Activated CD8-positive, alpha-beta T cell treated with anti-CD3 and anti-CD28 coated beads, Interleukin-2, amount 10 ng/mL, durations not matched to agents 7 days and 5 days (primary cell): ENCODE measurements at places on chromosomes 4 and X. TPM values are rescaled to one million over a fixed set of nuclear protein-coding genes. Genes with fewer than 3 reads are reported as not detected.

The STATH gene
- total RNA-seq: not detected

The ADAMTS3 gene
- not detected for total RNA-seq

The PGAM4 gene
- 0.52 TPM for total RNA-seq

The USP27X gene
- total RNA-seq: 1.5 TPM

The MANBA gene
- 15.1 TPM for total RNA-seq

The CT83 gene
- total RNA-seq: not detected

GRCh38 chrX:150975655-150976390 is 7.3 kb upstream of the HMGB3 start:
- no peak for DNase-seq
- H3K27ac ChIP-seq: no peak overlapping the region
- no peaks in the 10 kb centered on the region for H3K4me1 ChIP-seq

DNA sequence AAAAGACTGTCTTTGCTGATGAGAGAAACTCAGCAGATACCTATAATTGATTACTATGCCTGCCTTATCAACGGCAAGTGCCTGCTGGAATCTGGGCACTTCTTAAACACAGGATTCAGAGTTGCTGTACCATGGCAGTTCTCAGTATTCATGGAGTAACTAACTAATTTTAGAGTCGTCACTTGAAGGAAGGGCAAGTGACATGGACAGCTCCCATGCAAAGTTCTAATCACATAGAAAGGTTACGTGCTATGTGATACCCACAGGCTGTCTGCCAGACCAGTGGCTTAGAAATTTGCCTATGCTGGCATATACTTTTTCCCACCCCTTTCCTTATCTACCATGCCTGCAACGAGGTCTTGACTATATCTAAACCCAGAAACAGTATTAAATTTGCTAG is 931.1 kb upstream of the TENM3 start:
- H3K4me3 ChIP-seq: no peak overlapping the region
- H3K4me1 ChIP-seq: no peaks in the 10 kb centered on the region

GRCh38 chrX:35444671-35445355 is 353.3 kb upstream of the MAGEB16 start:
- H3K4me1 ChIP-seq: no peaks in the 10 kb centered on the region
- no peaks in the 10 kb centered on the region for H3K27me3 ChIP-seq
- no peak overlapping the region for H3K27ac ChIP-seq
- H3K4me3 ChIP-seq: no peak overlapping the region
- no peaks in the 10 kb centered on the region for H3K36me3 ChIP-seq

DNA sequence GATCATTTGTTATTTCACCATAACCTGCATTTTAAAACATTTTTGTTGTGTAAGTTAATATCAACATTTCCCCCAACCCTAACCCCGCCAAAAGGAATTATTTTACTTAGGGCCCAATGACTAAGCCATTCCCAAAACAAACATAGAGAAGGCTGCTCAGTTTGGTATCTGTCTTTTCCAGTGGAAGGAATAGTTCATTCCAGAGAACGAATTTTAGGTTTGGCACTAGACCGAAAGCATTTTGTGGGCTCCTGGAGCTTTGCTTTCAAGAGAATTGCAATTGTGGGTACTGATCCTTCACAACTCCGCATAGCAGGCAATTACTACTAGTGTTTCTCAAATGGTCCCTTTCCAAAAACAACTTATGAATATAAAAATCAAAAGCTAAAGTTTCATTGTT is 226.7 kb upstream of the MAD2L1 start:
- no peaks in the 10 kb centered on the region for H3K27me3 ChIP-seq
- H3K36me3 ChIP-seq: no peaks in the 10 kb centered on the region
- no peaks in the 10 kb centered on the region for H3K4me1 ChIP-seq
- no peak overlapping the region for H3K27ac ChIP-seq
- H3K4me3 ChIP-seq: no peak overlapping the region

DNA sequence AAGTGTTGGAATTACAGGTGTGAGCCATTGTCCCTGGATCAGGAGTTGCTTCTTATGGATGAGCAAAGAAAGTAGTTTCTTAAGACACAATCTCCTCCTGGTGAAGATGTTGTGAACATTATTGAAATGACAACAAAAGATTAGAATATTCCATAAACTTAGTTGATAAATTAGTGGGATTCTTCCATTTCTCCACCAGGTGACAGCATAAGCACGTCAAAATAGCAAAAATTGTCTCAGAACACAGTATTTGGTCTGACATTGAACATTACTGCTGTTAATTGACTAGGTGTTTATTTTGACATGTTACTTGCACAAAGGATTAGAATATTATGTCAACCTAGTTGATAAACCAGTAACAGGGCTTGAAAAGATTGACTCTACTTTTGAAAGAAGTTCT is 21.6 kb downstream of the CLDN34 start:
- no peak overlapping the region for H3K27ac ChIP-seq
- no peaks in the 10 kb centered on the region for H3K36me3 ChIP-seq
- peaks cover 6% of the 10 kb centered on the region for H3K27me3 ChIP-seq
- H3K4me3 ChIP-seq: no peak overlapping the region

DNA sequence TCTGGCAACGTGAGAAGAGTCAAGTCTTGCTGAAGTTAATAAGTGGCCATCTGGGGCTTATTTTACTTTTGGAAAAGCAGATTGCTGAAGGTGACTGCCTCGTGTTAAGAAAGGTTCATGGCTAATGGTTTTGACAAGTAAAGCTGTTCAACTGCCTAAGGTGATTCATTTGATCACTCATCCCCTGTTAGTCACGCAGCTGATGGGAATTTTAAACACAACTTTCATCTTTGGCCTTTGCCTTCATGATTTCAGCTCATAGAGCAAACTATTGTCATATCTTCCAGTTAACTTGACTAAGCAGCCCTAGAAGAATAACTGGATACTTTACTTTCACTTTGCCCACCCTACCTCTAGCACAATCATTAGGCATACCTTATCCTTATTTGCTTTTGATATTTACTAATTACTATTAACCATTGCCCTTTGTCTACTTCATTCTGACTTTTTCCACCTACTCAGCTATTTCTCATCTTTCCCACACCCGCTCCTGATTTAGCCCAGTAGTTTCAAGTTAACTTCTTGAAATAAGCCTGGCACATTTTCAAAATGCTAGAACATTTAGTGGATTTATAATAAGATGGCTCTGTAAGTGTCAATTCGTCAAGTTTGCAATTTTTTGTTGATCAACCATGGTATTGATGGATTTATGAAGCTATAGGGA is 170.6 kb upstream of the S100G start:
- peaks cover 8% of the 10 kb centered on the region for H3K4me1 ChIP-seq
- no peaks in the 10 kb centered on the region for H3K27me3 ChIP-seq
- H3K27ac ChIP-seq: no peak overlapping the region
- no peak for DNase-seq

DNA sequence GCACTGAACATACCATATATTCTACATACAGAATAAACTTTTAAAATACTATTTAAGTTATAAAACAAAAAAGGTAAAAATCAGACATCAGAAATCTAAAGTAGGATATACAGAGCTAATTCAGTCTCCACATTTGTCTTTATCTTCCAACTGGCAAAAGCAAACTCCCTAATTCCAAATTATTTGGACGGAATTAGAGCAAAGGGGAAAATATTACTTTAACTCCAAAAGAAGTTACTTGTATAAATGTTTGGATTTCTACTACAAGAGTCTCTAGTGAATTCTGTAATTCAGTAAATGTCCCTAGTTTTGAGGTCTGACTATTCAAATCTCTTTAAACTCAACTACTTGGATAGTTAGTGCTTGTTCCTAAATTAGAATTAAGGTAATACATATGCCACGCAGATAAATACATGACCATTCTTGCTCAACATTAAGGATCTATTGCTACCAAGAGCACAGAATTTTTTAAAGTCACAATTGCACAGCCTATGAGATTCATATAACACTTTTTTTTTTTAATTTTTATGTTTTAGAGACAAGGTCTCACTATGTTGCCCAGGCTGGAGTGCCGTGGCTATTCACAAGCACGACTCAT is 7.3 kb downstream of the ZNF280C start:
- H3K36me3 ChIP-seq: peaks cover 6% of the 10 kb centered on the region
- H3K27ac ChIP-seq: no peak overlapping the region
- H3K4me1 ChIP-seq: peaks cover 10% of the 10 kb centered on the region
- no peaks in the 10 kb centered on the region for H3K27me3 ChIP-seq
- DNase-seq: no peak
- H3K4me3 ChIP-seq: no peak overlapping the region

DNA sequence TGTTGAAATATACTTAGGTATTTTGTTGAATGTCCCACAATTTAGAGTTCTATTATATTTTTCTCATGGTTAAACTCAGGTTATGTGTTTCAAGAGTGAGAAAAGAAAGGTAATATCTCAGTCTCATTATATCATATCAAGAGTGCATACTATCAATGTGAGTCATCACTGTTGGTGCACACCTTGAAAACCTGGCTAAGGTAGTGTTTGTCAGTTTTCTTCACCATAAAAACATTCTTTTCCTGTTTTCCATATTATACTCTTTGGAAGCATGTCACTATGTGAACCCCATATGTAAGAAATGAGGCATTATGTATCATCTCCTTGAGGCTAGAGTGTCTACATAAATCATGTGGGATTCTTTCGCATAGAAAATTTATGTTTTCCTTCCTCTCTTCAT is 307.6 kb upstream of the CTSO start:
- H3K4me1 ChIP-seq: no peaks in the 10 kb centered on the region
- H3K27me3 ChIP-seq: no peaks in the 10 kb centered on the region
- no peak for DNase-seq
- H3K36me3 ChIP-seq: no peaks in the 10 kb centered on the region
- H3K4me3 ChIP-seq: no peak overlapping the region

DNA sequence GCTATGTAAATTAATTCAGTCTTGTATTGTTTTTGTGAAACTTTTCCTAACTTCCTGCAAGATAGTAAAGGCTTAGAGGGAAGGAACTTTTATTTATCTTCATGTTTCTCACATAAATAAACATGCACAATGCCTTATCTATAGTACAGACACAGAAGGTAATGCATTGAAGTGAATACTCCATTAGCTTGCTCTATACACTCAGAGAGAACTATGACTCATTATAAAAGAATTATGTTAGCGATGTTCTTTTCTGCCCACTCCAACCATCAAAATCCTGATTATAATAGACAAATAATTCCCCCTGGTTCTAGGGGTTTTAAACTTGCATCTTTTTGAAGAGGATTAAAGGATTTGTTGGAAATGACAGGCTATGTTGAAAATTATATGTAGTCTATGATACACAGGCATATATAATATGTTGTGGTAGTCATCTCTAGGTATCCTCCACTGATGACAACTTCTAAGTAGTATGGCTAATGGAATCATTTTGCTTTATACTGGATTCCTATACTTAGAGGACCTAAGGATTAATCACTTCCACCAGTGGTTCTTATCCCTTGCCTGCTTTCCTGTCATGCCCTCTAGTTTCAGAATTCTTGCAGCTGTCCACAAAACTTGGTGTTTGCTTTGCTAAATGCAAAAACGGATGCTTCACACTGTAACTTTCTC is 115.7 kb downstream of the NDST4 start:
- H3K27me3 ChIP-seq: no peaks in the 10 kb centered on the region
- no peak overlapping the region for H3K4me3 ChIP-seq
- H3K4me1 ChIP-seq: no peaks in the 10 kb centered on the region
- H3K36me3 ChIP-seq: no peaks in the 10 kb centered on the region

- no peaks in the 10 kb centered on the region for H3K4me1 ChIP-seq
- no peaks in the 10 kb centered on the region for H3K27me3 ChIP-seq
- H3K27ac ChIP-seq: no peak overlapping the region
- no peak overlapping the region for H3K4me3 ChIP-seq
Observed at GRCh38 chr4:150501009-150501727, 80.8 kb upstream of the MAB21L2 start.

DNA sequence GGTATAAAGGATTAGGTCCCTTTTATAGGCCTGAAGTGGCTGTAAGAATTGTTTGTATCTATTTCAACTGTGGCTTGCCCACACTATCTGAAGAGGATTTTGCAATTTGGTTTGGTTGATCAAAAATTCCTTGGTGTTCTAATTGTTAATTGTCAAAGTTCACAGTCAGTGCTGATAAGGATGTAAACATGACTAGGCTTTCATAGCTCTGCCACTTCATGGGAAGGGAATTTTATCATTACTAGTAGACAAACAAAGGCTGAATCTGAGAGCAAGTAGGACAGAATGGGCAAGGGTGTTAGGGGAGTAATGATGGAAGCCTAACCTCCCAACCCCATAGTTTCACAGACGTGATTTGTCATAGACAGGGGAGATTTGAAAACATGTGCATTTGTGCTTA is 1131.7 kb downstream of the SH3BGRL start:
- no peaks in the 10 kb centered on the region for H3K4me1 ChIP-seq
- H3K36me3 ChIP-seq: no peaks in the 10 kb centered on the region
- no peak overlapping the region for H3K4me3 ChIP-seq
- no peak overlapping the region for H3K27ac ChIP-seq
- H3K27me3 ChIP-seq: no peaks in the 10 kb centered on the region

DNA sequence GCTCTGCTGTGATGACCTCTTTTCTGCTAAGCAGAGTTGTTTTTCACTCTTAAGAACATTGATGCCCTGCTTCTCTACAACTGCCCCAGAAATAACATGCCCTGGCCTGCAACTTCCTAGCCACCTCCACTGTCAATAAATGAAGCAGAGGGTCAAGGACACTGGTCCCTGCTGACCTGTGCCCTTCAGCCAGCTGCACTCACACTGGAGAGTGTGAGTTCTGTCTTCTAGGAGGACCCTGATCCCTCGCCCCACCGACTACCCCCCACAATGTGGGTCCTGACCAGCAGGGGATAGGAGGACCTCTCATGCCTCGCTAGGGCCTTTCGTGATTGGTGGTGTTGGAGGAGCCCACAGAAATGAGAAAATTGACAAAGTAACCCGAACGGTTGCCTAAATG is 408.1 kb upstream of the GALNT7 start:
- no peak overlapping the region for H3K27ac ChIP-seq
- no peak overlapping the region for H3K4me3 ChIP-seq
- H3K36me3 ChIP-seq: no peaks in the 10 kb centered on the region
- no peak for DNase-seq
- H3K27me3 ChIP-seq: no peaks in the 10 kb centered on the region
